Activated T-cell treated with anti-CD3 and anti-CD28 coated beads, Interleukin-2, amount 50 U/mL, for 48 hours (primary cell): ENCODE measurements at places on chromosomes 7 and 10.

DNA sequence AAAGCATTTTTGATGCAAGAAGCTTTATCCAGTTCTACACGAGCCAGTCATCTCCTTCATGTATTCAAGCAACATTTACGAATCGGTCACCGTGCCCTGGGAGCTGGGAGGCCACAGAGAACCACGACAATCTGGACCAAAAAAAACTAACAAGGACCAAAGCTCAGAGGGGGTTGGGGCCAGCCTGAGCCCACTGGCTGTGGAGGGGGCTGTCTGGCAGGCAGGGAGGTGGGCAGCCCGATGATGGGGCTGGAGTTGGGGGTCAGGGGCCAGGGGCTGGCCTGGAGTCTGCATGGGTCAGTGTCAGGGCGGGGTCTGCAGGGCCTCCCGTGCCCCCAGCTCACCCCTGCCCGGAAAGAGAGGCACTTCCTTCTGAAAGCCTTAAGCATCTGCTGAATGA lies 12.5 kb upstream of the GRIFIN start:
- DNase-seq: no peak

DNA sequence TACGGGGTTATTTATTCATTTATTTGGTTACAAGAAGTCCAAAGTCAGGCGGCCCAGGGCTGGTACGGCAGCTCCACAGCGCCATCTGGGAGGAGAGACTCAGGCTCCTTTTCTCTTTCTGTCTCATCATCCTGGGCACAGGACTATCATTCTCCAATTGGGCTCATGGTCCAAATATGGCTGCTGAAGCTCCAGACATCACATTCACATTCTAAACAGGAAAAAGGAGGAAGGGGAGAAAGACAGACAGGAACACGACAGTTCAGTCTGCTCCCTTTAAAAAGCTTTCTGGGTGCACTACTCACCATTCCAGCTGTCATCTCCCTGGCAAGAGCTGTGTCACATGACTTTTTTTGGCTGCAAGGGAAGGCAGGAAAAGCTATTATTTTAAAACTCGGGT lies 74.4 kb upstream of the PDZD8 start:
- DNase-seq: no peak

DNA sequence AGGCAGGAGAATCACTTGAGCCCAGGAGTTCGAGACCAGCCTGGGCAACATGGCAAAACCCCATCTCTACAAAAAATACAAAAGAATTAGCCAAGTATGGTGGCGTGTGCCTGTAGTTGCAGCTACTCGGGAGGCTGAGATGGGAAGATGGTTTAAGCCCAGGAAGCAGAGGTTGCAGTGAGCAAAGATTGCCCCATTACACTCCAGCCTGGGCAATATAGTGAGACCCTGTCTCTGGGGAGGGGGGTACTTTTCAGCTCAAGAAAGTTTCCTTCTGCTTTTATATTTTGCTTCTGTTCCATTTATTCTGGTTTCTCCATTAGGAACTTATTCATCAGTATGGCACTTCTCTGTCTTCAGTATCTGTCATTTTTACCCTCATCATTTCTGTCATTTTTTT lies 48.6 kb downstream of the COA1 start:
- DNase-seq: no peak

- DNase-seq: no peak
Observed at GRCh38 chr10:29142516-29143314, 146.2 kb upstream of the LYZL1 start.

- no peak for DNase-seq
Observed at GRCh38 chr10:67969875-67970274, 85.4 kb downstream of the SIRT1 start.
